ENCODE measurements at places on chromosomes 12 and 14.

- DNase-seq: no peak
Observed at GRCh38 chr14:104784846-104785707, 10.5 kb downstream of the AKT1 start.

GRCh38 chr14:68780358-68781160 lies 12.3 kb downstream of the ZFP36L1 start:
- no peak for DNase-seq

- no peak for DNase-seq
Observed at GRCh38 chr12:15649347-15649746, 139.8 kb downstream of the EPS8 start.

DNA sequence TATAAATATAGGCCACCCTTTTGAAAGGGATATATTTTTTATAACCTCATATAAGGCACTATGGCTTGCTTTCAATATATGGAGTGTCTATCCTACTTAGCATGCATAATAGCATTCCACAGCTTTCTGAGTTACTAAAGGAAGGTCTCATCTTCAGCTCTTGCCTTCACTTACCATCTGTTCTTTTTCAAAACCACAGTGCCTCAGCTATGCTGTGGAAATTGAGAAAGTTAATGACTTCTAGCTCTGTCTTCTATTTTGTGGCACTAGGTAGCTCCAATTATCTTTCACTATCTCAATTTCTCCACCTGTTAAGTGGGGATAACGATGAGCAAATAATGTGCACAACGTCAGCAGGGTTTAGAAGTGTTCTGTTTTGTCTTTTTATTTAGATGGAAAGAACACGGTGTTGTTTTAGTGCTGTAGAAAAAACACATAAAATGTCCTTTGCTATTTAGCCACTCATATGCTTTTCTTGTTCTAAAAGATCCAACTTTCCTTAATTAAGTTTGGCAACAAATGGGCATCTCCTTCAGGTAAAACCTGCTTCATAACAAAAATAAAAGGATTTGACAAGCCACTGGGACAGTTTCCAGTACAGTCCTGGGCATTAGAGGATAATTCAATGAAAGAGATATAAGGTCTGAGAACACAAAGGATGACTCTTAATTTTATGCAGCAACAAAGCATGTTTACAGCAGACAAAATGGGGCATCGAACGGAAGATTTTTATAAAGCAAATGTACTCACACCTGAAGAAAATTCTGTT lies 462.0 kb upstream of the SYT1 start:
- DNase-seq: no peak

- no peak for DNase-seq
Observed at GRCh38 chr12:43241986-43242385, 310.0 kb downstream of the ADAMTS20 start.

GRCh38 chr12:127278351-127278750 lies 988.6 kb upstream of the TMEM132C start:
- DNase-seq: no peak

- no peak for DNase-seq
Observed at GRCh38 chr12:110093631-110094311, 30.4 kb upstream of the IFT81 start.

DNA sequence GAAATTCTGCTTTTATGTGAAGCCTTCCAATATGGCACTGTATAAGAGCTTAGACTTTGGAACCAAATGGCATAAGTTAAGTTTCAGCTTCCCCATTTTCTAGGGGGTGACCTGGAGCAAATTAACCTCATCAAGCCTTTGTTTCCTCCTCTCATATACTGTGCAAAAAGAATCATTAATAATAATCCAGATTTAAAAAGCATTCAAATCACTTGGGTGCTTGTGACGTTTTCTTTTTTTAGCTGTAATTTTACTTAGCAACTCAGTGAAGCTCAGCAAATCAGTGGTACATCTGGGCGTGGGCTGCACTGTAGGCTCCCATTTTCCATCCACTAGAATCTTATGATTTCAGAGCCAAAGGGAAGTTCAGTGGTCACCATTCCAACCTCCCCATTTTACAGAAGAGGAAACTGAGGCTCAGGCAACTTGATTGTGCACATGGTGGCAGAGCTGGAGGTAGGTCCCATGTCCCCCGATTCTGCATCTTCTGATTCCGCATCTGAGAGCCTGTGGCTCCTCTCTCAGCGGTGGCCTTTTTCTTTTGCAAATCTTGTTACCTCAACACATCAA lies 131.2 kb downstream of the SNAPC1 start:
- no peak for DNase-seq

DNA sequence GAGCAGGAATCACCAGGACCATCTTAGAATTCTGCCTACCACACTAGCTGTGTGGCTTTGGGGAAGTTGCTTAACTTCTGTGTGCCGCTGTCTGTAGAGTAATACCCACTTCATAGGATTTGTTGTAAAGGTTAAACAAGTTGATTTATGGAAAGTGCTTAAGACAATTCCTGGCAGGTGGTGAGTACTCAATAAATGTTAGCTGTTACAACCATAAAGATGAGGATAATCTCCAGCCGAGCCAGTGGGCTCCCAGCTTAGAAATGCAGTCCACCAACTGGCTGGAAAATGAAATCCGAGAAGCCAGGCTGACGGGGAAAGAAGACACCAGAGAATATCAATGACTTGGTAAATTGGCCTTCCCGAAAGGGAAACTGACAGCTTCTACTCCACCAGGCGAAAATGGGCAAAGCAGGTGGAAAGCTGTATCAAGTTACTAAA lies 173.5 kb downstream of the CHST11 start:
- DNase-seq: no peak

DNA sequence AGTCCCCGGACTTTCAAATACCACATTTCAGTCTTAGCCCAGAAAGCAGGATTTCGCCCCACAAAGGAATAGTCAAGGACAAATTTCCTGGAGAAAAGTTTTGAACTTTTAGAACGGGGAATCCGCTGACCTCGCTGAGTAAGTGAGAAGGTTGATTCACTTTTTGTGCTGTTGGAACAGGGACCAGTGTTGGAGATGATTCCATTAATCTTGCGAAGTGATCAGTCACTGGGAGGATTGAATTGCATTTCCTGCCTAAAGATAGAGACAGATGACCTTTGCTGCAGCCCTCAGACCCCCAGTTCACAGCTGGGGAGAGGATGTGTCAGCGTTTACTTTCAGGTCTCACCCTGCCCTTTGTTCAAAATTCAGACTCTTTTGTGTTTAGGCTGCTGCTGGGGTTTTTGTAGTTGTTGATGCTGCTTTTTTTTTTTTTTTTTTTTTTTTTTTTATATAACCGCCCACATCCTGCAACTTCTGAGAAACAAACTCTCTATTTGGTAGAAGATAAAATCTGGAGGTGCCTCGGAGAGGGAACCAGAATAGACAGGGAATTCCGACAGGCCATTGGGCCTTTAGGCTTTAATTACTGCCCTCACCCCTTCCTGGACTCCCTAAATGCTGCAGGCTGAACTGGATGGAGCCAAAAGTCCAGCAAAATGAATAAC lies 9.8 kb upstream of the KDM2B start:
- DNase-seq: no peak

- DNase-seq: no peak
Observed at GRCh38 chr12:6548966-6549683, 6.7 kb downstream of the IFFO1 start.

- DNase-seq: no peak
Observed at GRCh38 chr14:52080808-52081755, 12.2 kb upstream of the NID2 start.

DNA sequence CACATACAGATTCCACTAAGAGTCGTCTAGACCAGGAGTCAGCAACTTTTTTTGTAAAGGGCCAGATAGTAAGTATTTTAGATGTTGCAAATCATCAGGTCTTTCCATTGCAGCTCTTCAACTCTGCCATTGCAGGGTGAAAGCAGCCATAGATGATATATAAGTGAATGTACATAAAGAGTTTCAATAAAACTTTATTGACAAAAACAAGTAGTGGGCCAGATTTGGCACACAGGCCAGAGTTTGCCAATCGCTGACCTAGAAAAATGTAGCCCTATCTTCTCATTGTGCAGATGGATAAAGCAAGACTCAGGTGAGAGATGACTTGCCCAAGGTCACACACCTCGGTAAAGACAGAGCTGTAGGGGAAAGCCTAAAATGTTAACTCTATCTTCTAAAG lies 474.7 kb downstream of the MED13L start:
- no peak for DNase-seq

GRCh38 chr12:32702946-32703345 lies 23.8 kb downstream of the DNM1L start:
- no peak for DNase-seq

- DNase-seq: no peak
Observed at GRCh38 chr12:122729583-122730214, 945 bp downstream of the HCAR1 start.

DNA sequence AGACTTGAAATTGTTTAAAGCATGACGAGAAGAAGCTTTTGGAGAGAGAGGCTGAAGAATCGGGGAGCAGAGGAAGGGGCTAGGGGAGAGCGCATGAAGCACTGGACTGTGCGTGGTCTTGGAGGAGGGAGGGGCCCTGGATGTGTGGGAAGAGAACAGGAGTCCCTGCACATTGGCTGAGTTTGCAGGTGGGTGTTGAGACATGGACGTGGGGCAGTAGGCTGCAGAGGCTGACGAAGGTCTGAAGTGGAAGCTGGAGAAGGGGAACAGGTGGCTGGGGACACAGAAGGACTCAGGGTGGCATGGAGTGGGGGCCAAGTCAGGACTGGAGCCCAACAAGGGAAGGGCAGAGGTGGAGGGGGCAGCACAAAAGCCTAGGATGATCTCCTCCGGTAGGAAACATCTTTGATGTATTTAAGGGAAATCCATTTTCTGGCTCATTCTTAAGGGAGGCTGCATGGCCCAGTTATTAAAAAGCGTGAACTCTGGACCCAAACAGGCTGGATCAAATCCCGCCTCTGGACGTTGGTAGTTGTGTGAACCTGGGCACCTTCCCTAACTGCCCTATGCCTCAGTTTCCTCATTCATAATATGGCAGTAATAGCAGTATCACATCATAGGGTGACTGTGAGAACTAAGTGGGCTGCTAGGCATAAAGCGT lies 29.0 kb downstream of the ADGRD1 start:
- DNase-seq: no peak

DNA sequence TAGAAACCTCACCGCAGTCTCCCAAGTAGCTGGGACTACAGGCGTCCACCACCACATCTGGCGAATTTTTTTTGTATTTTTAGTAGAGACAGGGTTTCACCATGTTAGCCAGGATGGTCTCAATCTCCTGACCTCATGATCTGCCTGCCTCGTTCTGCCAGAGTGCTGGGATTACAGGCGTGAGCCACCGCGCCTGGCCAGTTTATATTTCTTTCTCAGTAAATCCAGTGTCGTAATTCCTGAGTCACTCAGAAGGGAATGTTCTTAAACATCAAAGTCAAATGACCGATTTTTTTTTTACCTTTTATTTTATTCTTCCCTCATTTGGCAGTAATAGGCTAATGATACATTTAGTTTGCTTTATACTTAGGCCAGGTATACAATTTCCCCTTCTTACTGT lies 80.5 kb downstream of the FBXO33 start:
- no peak for DNase-seq

- DNase-seq: no peak
Observed at GRCh38 chr12:3580094-3580749, 89.2 kb downstream of the PRMT8 start.

DNA sequence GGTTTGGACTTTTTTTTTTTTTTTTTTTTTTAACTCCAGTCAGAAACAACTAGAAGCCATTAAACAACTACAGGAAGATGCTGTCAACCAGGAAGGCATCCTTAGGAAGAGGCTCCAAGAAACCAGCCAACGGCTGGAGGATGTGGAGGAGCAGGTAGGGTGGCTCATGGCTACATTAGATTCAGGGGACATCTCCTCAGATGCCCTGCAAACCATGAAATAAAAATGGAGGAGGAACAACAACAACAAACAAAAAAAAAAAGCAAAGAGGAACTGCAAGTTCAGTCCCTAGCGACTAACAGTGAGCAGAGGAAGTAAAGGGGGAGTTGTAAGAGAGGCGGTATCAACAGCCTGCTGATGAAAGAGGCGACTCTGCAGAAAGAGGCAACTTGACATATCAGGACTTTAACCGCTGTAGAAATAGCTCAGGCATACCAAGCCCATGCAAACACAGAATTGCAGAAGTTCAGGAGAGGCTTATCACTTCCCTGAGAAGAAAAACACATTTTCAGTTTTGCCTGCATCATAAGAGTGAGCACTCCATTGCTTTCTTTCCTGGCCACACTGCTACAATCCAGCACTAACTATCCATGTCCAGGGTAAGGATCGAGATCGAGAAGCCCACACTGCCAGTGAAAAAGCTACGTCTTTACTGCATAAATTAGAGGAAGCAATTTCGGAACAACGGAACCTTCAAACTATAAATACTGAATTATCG lies 103.5 kb upstream of the BCAT1 start:
- DNase-seq: no peak

- no peak for DNase-seq
Observed at GRCh38 chr12:5008661-5009060, 35.0 kb upstream of the KCNA5 start.

DNA sequence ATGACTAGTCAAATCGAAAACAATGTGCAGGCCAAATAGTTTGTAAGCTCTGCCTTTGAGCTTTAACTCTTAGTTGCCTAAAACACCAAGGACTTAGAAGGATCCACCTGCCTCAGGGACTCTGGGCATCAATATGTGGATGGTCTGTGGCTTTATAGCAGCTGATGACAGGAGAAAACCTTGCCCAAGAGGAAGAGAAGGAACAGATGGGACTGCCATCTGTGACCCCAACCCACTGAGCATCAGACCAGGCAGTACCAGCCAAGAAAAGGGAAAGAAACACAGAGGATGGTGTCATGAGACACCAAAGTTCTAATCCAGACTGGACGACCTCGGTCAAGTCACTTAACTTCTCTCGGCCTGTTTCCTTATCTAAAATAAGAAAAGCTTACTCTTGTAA lies 12.7 kb downstream of the TGFB3 start:
- no peak for DNase-seq

DNA sequence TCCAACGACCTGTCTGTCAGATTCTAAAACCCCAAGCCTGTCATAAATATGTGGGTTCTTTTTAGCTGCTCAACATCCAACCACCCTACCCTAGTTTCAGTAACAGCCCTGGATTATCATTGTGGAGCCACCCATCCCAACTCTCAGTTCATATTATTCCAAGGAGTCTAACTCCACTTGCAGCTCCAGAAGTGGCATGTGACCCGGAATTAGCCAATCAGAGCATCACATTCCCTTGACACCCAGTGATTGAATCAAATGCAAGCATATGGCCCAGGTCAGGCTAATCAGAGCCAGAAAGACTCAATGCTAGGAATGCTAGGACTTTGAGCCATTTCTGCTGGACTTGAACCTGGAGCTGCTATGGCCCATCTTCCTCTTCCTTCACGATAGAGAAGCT lies 17.1 kb upstream of the HSP90B1 start:
- no peak for DNase-seq

DNA sequence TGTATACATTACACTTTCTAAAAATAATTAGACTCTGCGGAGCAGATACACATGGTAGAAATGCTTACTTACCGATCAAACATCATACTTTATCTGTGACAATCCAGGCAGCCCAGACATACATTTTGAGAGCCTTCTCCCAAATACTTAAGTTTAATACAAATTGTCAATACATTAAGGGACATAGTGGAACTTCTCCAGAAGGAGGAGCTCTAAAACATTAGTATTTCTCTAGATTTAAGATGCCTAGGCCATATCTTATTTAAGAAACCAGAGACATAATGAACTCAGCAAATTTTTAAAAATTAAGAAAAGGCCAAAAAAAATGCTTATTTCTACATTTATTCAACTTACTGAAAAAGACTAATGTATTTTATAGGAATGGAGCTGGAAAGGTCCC lies 16.1 kb downstream of the ACSM4 start:
- DNase-seq: no peak

Data from progenitor cell of endocrine pancreas (in vitro differentiated cells).